Endothelial cell (in vitro differentiated cells): ENCODE measurements at places on chromosomes 12 and 14.

DNA sequence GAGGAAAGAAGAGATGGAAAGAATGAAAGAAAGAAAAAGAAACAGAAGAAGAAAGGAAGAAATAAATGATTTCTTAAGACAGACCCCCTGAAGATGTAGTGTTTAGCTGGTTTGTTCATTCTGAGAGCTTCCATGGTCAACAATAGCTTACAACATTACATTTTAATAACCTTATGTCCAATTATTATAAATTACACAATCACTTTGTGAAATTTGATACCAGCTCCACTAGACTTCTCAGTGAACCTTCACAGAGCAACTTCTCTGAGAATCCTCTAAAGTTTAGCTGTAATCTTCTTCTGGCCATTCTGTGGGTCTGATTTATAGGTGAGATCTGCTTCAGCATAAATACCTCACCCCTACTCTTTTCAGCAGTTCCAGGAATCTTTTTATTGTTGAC is 27.9 kb downstream of the SIX1 start:
- no peak for DNase-seq

GRCh38 chr12:68310370-68310769 is 21.8 kb downstream of the MDM1 start:
- no peak for DNase-seq

DNA sequence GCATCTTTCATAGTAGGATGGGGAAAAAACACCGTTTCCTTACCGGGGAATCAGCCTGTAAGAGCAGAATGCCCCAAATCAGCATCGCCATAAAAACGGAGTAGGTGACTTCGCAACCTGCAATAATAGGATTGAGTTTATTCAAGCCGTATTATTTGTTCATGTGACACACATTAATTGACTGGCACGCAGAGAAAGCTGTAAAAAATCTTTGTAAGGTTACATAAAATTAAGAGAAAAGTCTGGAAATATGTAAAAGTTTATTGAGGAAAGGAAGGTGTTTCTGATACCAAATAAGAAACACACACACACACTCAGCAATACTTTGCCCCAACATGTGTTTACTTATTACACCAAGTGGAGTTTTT is 628 bp upstream of the CAPRIN2 start:
- no peak for DNase-seq

DNA sequence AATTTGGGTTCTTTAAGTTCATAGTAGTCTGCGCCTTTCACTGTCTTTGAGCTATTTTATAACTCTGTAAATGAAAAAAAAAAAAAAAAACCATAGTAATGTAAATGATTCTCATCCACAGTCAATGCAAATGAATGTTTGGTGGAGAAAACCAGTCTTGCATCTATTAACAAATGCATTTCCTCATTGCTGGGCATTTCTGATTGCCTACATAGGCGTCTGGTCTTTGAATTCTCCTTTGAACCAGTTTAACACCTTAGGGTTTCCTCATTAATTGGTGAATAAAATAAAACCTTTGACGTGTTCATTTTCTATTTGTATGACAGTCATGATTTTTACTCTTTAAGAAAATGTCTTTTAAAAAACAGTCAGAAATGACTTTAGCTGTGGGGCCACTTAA is 114.8 kb downstream of the C12orf75 start:
- DNase-seq = no peak

GRCh38 chr14:81018251-81018650 is 62.8 kb downstream of the TSHR start:
- no peak for DNase-seq
